ENCODE measurements at places on chromosomes 7 and 10. TPM values are rescaled to one million over a fixed set of nuclear protein-coding genes. Genes with fewer than 3 reads are reported as not detected.

The TMEM229A gene
- not detected for total RNA-seq

The ARHGEF5 gene
- total RNA-seq: 15.4 TPM

The CYP3A7 gene
- not detected for total RNA-seq

The FRMPD2 gene
- total RNA-seq: not detected

The PRF1 gene
- 8.2 TPM for total RNA-seq

The SH3PXD2A gene
- total RNA-seq: 8.5 TPM

The PLXNA4 gene
- total RNA-seq: 0.05 TPM

GRCh38 chr7:107833684-107834106 lies 30.7 kb upstream of the SLC26A3 start:
- H3K27me3 ChIP-seq: peaks cover 5% of the 10 kb centered on the region
- no peak overlapping the region for H3K27ac ChIP-seq
- no peaks in the 10 kb centered on the region for H3K36me3 ChIP-seq
- no peaks in the 10 kb centered on the region for H3K4me1 ChIP-seq

- no peak overlapping the region for H3K4me3 ChIP-seq
- DNase-seq: no peak
- no peaks in the 10 kb centered on the region for H3K4me1 ChIP-seq
- H3K27me3 ChIP-seq: no peaks in the 10 kb centered on the region
These were observed 72.7 kb upstream of the PIK3CG start for GRCh38 chr7:106792233-106792926.

DNA sequence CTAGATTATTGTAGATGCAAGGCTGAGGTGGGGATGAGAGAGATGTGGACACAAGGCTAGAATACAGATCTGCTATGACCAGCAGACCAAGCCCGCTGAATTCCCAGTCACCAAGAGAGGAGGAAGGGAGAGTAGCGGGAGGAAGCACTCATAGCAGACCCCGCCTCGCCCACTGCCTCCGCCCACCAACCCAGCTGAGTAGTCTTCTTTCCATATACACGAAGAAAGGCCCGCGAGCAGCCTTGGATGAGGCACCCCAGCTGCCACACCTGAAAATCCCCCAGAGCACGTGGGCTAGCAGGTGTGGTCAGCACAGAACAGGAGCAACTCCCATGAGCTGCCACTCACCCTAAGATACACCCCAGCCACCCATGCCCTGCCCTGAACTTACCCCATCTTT lies 7.9 kb upstream of the H2BK1 start:
- H3K27ac ChIP-seq: no peak overlapping the region
- no peak for DNase-seq
- H3K4me1 ChIP-seq: no peaks in the 10 kb centered on the region
- peaks cover 49% of the 10 kb centered on the region for H3K36me3 ChIP-seq

- H3K4me3 ChIP-seq: no peak overlapping the region
- peaks cover 9% of the 10 kb centered on the region for H3K4me1 ChIP-seq
- DNase-seq: no peak
- H3K36me3 ChIP-seq: peaks cover 7% of the 10 kb centered on the region
- no peaks in the 10 kb centered on the region for H3K27me3 ChIP-seq
These were observed 45.7 kb upstream of the STRIP2 start for GRCh38 chr7:129388333-129389098.

DNA sequence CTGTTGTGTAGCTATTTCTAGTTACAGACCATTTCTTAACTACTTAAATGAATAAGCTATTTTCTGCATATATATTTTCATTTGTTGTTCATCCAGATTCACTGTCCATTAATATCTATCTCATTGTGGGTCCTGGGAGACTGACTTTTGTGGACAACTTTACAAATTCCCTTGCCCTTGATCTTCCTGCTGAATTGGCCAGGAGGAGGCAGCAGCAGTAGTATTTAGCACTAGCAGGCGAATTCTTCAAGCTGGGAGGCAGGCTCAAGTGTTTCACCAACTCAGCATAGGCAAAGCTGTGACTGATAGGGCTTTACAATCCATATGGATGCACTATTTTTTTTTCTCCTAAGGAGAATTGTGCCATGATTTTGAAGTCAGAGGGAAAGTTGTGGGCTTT lies 461.0 kb upstream of the NRG3 start:
- no peak for DNase-seq
- H3K27ac ChIP-seq: no peak overlapping the region
- no peaks in the 10 kb centered on the region for H3K36me3 ChIP-seq
- no peaks in the 10 kb centered on the region for H3K27me3 ChIP-seq
- no peak overlapping the region for H3K4me3 ChIP-seq

DNA sequence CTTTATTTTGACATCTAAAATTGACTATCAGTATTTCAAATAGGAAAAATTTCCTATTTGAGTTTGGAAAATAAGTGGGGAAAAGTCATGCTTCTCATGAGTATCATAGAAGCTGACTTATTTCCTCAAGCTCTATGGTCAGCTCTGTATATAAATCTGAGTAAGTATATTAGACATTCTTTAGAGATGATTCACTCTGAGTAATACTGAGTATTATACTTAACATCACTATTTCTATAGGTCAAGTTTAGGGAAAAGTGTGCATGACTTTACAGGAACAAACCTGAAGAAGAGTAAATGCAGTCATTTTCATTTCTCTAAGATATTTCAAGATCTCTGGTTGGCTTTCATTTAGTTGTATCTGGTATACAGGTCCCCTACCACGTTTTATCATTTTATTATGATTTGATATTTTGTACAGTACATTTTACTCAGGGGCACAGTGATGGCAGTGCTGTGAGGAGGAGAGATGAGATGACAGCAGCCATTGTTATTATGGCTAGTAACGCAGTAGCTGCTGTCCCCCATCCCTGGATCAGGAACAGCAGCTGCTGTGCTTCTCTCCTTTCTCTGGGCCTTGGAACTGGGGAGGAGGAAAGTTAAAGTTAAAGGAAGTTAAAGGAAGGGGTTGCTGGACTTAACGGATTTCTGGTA lies 15.2 kb downstream of the SND1 start:
- peaks cover 41% of the 10 kb centered on the region for H3K36me3 ChIP-seq
- DNase-seq: no peak
- H3K4me1 ChIP-seq: peaks cover 51% of the 10 kb centered on the region
- H3K4me3 ChIP-seq: no peak overlapping the region
- H3K27me3 ChIP-seq: no peaks in the 10 kb centered on the region

DNA sequence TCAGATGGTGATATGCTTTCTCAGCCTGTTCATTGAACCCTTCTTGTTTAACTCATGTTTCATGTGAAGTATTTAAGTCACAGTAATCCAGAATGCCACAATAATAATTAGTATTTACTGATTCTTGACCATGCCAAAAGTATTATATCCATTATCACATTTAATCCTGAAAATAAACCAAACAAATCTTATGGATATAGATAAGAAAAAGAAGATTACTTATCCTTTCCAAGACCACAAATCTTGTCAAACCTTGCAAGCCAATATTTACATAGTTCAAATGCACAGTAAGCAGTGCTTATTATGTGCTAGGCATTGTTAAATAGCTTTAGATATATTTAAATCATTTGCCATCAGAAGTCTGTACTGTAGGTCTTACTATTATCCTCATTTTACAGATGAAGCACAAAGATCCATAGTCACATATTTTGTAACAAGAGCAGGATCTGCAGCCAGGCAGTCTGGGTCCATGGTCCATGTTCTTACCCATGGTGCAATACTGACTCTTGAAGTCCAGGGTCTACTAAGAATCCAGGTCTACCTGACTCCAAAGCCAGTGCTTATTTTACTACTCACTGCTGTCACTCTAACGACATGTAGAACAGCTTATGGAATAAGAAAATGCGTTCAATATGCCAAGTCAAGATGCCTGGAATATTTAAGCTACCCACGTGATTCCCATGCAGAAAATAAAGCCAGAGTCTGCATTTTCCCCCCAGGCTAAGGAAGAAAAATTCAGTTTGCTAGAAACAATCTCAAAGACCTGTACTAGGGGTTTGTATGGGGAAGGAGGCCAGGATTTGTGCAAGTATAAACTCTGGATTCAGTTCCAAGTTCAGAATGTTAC lies 984.8 kb upstream of the LRRTM3 start:
- no peak overlapping the region for H3K4me3 ChIP-seq
- DNase-seq: no peak
- H3K36me3 ChIP-seq: no peaks in the 10 kb centered on the region
- no peaks in the 10 kb centered on the region for H3K4me1 ChIP-seq
- no peak overlapping the region for H3K27ac ChIP-seq

GRCh38 chr10:85490431-85490830 lies 876.2 kb downstream of the GRID1 start:
- no peaks in the 10 kb centered on the region for H3K36me3 ChIP-seq
- H3K27ac ChIP-seq: no peak overlapping the region
- H3K27me3 ChIP-seq: peaks cover 2% of the 10 kb centered on the region
- no peak for DNase-seq
- H3K4me1 ChIP-seq: no peaks in the 10 kb centered on the region

- no peak overlapping the region for H3K4me3 ChIP-seq
- H3K36me3 ChIP-seq: no peaks in the 10 kb centered on the region
- H3K27me3 ChIP-seq: no peaks in the 10 kb centered on the region
- H3K27ac ChIP-seq: no peak overlapping the region
- H3K4me1 ChIP-seq: peaks cover 6% of the 10 kb centered on the region
These were observed 38.8 kb upstream of the ASL start for GRCh38 chr7:66036788-66037187.

DNA sequence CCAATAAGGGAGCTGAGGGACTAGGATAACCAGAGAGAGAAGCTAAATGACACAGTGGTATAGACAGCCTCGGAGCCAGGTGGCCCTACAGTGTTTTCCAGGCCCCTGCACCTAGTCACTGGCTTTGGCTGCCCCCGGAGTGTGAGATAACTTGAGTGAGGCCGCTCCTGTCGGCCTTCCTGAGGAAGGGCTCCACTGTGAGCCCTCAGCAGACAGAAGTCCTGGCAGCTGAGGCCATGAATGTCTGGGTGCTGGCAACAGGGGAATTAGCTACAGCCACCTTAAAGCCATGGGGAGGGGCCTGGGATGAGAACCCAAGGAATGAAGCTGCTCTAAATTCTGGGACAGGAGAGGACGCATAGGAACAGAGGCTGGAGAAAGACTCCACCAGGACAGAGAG lies 4.6 kb upstream of the GDF10 start:
- no peak for DNase-seq
- H3K36me3 ChIP-seq: no peaks in the 10 kb centered on the region
- H3K4me1 ChIP-seq: peaks cover 4% of the 10 kb centered on the region

DNA sequence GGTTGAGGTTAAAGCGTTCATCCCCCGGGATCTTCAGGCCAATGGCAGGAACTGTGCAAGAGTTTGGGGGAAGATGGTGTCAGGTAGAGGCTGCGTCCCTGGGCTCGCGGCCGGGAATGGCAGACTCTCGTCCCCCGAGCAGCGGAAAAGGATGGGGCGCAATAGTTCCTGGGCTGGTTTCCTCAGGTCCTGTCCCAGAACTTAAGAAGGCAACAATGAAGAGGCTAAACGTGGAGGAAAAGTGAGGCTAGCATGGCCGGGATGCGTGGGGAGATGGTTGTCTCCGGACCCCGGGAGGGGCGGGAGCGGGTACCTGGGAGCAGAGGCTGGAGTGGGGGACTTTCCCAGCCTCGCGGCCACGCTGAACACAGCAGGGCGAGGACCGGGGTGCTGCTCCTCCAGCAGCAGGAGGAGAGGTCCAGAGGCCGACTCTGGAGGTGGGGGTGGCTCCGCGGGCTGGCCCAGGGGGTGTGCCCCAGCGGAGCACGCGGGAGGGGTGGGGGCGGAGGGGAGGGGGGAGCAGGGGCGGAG lies 882 bp downstream of the IRF5 start:
- H3K27ac ChIP-seq: no peak overlapping the region
- no peak for DNase-seq

DNA sequence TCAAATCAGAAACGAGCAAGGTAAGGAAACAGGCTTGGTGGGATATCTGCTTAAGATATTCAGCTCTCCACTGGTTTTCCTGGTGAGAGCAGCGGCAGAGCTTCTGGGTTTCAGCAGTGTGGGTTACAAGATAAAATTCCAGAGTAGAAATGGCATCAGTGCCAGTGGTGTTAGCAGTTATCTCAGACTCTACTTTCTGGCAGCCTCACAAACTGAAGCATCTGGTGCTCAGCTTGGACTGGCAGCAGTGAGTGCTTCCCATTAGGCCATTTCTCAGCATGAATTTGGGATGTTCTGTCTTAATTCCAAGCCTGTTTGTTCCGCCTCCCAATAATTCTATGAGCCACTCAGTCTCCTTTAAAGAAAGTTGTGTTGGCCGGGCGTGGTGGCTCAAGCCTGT lies 6.9 kb upstream of the GSTO2 start:
- H3K27ac ChIP-seq: peak overlapping the region; percentile 96
- H3K4me3 ChIP-seq: peak overlapping the region; percentile 38
- H3K4me1 ChIP-seq: peaks cover 84% of the 10 kb centered on the region
- no peaks in the 10 kb centered on the region for H3K27me3 ChIP-seq
- peaks cover 76% of the 10 kb centered on the region for H3K36me3 ChIP-seq

DNA sequence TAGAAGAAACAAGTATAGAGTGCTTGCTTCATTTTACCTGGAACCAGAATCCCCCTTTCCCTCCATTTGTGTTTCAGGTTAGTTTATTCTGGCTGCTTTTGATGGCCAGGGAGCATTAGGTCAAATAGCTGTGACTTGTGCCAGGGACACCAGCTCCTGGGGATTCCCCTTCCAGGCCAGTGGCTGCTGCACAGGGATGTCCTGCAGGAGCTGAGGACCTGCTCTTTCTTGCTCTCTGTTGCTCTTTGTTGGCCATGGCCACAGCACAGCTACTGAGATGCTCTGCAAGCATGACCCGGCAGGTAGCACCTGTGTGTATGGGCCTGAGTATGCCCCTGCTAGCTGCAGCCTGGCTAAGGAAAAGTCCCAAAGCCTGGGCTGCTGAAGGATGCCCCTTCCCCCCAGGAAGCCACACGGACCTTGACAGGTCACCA lies 208.9 kb downstream of the EBF3 start:
- H3K27me3 ChIP-seq: no peaks in the 10 kb centered on the region
- DNase-seq: no peak
- H3K27ac ChIP-seq: no peak overlapping the region
- H3K36me3 ChIP-seq: peaks cover 41% of the 10 kb centered on the region
- H3K4me1 ChIP-seq: peaks cover 16% of the 10 kb centered on the region

DNA sequence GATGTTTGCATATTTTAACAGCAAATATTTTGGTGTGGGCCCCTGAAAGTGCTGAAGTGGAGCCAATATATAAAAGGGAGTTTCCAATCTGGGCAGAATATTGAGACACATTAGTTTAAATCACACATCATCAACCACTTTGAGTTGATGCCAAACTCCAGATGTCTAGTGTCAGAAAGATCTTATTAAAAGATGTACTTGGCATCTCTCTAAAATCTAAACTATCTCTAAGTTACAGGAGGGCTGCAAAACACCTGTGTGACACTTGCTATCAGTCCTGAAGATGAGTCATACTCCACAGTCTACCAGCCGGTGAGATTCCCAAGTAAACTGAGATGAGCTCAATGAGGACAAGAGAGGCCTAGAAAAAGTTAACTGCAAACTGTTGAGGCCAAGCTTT lies 11.4 kb downstream of the JAZF1 start:
- no peaks in the 10 kb centered on the region for H3K36me3 ChIP-seq
- DNase-seq: no peak
- peaks cover 10% of the 10 kb centered on the region for H3K4me1 ChIP-seq
- no peaks in the 10 kb centered on the region for H3K27me3 ChIP-seq

DNA sequence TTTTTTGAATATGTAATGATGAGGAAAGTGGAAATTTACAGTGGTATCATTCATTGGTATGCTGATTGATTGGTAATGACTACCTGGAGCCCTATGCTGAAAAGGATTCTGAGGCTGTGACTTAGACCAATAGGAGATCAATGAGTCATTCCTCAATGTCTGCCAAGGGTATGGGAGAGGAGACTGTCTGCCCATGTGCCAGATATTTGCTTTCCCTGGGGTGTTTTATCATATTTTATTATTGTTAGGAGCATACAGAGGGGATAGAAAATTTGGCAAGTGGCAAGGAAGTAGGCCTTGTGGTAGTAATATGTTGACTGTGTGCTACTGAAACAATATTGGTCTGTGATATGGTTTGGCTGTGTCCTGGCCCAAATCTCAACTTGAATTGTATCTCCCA lies 54.8 kb downstream of the ASAH2B start:
- no peak overlapping the region for H3K27ac ChIP-seq
- no peak overlapping the region for H3K4me3 ChIP-seq
- no peaks in the 10 kb centered on the region for H3K36me3 ChIP-seq
- no peak for DNase-seq
- peaks cover 4% of the 10 kb centered on the region for H3K27me3 ChIP-seq

Measured in activated naive CD4-positive, alpha-beta T cell treated with anti-CD3 and anti-CD28 coated beads for 36 hours (primary cell).